ENCODE measurements at places on chromosomes 2 and 18.

GRCh38 chr2:200525066-200525465, 941 bp upstream of the SGO2 start:
- DNase-seq: no peak

DNA sequence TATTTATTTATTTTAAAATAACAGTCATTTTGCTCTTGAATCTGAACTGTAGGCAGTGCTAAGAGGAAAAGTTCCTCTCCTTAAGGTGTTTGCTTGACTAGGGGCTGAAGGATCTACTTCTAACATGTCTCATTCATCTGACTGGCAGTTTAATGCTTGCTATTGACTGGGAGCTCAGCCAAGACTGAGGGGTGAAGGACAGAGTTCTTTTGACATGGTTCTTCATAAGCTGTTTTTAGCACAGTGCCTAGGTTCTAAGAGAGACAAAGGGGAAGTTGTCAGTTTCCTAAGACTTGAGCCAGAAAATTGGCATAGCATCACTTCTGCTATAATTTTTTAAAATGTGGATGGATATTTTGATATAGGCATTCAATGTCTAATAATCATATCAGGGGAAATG, 73.0 kb downstream of the COMMD1 start:
- no peak for DNase-seq

GRCh38 chr18:47168913-47169312, 7.3 kb downstream of the IER3IP1 start:
- DNase-seq: no peak

DNA sequence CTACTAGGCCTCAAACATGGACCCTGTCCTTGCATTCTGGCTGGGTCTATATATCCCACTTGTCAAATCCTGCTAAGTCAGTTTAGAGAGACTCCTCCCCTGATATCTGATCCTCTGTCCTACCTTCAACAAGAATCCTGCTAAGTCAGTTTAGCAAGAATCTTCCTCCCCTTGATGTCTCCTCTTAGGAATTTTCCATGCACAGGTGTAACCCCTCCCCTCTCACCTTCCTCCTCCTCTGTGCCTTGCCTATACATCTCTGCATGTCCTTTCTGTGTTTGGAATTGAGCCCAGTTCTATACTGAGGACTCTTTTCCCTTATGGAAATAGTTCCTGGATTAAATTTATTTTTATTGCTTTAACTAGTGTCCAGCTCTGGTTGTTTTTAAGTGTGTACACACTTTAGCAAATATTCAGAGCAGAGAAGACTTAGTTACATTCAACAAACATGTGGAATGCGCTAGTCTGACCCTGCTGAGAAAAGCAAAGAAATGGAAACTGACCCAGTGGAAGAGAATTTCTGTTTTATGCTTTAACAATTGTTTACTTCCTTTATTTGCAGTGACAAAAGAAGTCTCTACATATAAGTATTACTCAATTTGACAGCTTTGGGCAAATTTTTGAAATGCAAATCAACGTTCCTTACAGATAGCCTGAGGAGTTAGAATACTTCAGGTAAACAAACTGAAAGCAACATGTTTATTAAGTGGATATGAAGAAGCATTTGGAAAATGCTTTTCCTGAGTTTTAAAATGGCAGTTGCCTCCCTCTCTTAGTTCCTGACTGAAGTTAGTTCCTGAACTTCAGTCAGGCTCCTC, 80.6 kb downstream of the RIT2 start:
- DNase-seq: no peak

DNA sequence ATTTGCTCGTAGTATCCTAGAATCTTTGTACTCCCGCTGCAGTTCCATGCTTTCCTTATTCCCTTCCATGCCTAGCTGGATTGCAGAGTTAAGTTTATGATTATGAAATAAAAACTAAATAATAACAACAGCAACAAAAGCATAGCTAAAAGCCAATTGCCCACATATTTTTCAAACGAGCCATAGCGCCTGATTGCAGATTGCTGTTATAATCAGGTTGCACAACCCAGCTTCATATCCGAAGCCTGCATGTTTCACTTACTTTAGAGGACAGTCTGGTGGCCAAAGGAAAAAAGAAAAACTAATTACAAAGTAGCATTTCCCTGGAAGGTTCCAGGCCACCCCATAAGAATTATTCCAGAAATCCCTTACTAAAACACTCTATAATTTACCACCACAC, 31.9 kb upstream of the PNO1 start:
- DNase-seq: no peak

DNA sequence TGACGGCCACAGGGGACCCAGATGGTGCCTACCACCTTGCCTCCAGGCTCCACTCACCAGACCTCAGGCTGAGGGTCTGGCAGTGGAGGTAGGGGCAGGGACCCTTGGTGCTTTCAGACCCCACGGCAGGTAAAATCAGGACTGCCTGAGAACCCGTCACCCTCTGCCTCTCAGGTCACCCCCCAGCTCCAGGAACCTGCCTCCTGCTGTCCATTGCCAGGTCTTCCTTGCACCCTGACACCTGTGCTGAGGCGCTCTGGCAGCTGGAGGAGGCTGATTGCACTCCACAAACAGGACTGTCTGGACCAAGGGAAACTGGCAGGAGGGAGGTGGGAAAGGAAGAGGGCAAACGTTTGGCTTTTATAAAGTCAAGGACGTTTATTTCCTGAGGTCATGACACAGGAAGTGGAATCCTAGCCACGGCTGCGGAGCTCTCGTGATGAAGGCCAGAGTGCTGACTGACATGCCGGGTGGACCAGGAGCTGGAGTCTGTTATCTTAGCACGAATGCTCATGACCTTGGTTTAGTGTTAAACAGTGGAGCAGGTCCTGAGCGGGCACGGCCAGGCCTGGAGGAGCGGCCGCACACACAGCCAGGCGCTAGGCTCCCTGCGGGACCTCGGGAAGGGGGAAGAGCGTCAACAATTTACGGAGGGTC, 40.5 kb downstream of the ANO7 start:
- DNase-seq: no peak

- no peak for DNase-seq
Observed at GRCh38 chr2:240604291-240604938, 17.9 kb downstream of the CAPN10 start.

DNA sequence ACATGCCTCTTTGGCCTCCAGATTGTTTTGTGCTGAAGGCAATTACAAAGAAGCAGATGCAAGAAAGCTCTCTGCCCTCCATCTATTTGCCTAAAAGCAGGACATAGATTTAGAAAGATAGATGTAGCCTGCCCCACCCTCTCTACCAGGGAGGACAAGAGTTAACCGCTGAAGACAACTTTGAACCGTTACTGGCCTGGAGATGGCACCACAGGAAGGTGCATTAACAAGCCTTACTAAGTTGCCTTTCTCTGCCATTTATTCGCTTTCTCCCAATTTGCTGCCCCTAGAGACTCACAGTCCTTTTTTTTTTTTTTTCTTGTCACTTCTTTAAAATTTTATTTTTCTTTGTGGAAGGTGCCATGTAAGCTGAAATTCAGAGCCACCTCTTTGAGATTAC, 28.8 kb upstream of the RMDN2 start:
- DNase-seq: no peak

- no peak for DNase-seq
Observed at GRCh38 chr2:41038408-41038807, 586.5 kb upstream of the SLC8A1 start.

GRCh38 chr2:205852457-205852856, 170.2 kb downstream of the NRP2 start:
- no peak for DNase-seq

DNA sequence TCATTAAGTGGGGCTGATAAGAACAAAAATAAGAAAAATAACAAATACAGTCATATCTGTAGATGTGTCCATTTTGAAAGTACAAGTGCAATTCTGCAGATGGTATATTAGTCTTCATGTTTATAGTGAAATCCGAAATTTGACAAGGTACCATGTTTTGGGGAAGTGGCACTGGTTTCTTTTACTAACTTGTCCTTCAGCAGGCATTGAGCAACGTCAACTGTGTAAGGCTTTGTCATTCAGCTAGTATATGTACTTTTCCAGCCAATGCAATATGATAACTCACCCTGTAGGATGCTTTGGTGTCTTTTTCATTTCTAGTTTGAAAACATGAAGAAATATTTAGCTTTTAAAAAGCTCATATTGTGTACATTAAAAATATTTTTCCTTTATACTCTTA, 139.9 kb downstream of the MCFD2 start:
- DNase-seq: no peak

- DNase-seq: no peak
Observed at GRCh38 chr2:873651-874580, 76.7 kb upstream of the SNTG2 start.

DNA sequence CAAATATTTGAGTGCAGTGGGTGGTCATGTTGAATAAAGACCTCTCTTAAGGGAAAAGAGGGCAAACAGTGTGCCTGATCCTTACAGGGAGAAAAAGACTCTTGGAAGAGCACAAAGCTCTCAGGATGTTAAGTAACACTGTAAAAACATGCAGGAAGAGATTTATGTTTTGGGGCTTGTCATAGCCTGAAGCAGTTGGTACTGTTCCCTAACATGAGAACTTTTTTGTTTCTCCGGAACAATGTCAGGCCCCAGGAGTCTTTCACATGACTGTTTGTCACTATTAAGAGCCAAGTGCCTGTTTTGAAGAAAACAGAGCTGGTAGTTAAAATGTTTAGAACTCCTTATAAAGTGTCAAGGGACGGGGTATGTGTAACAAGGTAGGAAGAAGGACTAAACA, 83.7 kb upstream of the B3GNT2 start:
- no peak for DNase-seq

- DNase-seq: no peak
Observed at GRCh38 chr2:202270487-202270886, 4.9 kb downstream of the NOP58 start.

DNA sequence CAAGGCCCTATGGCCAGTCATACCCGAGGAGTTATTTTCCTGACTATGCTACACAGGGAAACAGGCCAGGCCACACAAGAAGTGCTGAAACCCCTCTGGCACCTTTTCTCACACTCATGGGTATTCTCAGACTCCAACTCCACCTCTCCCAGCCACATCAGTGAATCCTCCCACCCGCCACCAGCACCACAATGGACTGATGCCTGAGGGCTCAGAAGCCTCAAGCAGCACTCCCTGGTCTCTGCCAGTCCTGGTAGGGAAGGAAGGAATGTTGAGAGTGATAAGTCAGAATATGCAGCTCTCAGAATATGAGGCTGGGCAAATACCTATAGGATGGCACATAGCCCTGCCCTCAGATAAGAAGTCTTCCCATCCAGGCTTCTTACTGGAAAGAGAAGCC, 391.1 kb downstream of the ALK start:
- no peak for DNase-seq

- no peak for DNase-seq
Observed at GRCh38 chr2:136032192-136032591, 46.8 kb upstream of the DARS1 start.

DNA sequence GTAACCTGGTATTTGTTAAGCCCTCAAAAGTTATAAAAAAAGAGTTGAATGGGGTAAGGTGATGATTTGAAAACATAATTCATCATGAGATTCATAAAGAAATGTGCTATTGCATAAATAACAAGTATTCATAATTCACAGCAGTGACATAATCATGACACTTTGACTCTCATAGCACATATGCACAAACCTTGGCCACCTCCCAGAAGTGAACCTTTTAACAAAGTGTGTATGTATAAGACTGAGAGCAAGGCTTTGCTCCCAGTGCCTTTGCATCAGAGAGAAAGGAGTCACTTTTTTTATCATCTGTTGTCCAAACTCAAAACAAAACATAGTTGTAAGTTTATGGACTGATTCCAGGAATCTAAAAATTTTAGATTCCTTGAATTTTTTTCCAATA, 15.0 kb upstream of the HTR2B start:
- no peak for DNase-seq

DNA sequence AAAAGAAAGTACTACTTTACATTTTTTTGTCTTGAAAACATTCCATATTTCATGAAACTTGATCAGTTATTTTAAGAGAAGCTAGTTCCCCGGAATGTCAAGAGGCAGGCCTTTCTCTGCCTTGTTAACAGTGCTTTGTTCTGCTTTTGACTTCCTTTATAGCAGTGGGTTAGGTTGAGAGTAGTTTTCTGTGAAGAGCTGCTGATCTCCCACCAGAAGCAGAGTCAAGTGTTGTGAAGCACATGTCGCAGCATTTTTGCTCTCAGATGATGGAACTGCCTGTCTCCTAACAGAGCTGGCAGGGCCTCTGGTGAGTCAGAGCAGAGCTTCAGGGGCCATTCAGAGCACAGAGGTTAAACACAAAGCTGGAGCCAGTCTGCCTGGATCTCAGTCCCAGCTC, 871.8 kb downstream of the SLC4A3 start:
- DNase-seq: no peak

- no peak for DNase-seq
Observed at GRCh38 chr18:48580066-48580465, 41.2 kb downstream of the CTIF start.

- no peak for DNase-seq
Observed at GRCh38 chr2:201859949-201860348, 53.6 kb downstream of the CDK15 start.

- no peak for DNase-seq
Observed at GRCh38 chr2:9164112-9164608, 42.5 kb upstream of the ASAP2 start.

DNA sequence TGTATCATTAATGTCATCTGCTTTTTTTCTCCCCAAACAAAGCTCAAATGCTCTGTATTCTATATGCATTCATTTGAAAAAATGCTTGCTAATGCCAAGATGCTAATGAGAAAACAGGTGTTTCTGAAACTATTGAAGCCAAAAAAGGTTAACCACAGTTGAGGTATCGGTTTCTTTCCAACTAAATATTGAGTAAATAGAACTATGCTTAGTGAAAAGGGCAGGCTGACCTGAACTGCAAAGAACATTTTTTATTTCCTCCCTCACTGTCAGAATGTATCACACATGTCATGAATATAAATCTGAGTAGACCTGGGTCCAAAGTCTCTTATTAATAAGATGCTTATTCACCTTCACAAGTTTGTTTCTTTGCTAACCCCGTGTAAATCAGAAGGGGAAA, 866.6 kb downstream of the CPS1 start:
- no peak for DNase-seq

DNA sequence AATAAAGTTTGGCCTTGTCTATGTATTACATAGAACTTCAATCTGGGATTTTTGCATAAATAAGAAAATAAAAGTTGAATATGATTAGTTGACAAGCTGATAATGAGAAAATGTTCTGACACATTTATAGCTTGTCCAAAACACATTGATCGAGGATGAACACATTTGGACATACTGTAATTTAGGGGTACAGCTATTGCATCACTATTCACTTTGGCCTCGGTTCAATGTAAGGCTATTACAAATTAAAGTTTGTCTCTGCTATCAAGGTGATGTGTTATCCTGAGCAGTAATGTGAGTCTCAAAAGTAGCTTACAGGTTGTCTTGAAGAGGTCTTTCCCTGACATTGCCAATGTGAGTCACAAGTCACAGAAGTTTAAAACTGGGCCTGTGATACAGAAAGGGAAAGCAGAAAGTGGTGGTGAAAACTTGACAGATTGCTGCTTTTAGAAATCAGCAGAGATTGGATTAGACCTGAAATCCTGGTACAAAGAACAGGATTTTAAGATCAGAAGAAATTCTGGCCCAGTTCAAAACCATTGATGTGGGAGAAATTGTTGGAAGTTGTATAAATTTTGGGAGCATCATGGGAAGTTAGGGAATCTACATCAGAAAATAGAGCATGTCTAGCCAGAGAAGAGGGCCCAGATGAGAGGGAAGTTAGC, 674.1 kb downstream of the NYAP2 start:
- no peak for DNase-seq

GRCh38 chr2:107633580-107634147, 193.0 kb upstream of the RGPD4 start:
- no peak for DNase-seq

GRCh38 chr2:217394510-217395351, 534.9 kb upstream of the TNP1 start:
- DNase-seq: no peak

Measured in T-helper 2 cell (primary cell).